ENCODE measurements at places on chromosomes 2 and 18. TPM values are rescaled to one million over a fixed set of nuclear protein-coding genes. Genes with fewer than 3 reads are reported as not detected.

Gene IL18RAP
- not detected for total RNA-seq

Gene GPR45
- total RNA-seq: not detected

Gene DSG4
- not detected for total RNA-seq

Gene LOXHD1
- not detected for total RNA-seq

Gene VSNL1
- total RNA-seq: 0.36 TPM

Gene CEP192
- 29.8 TPM for total RNA-seq

Gene TXNDC2
- 0.36 TPM for total RNA-seq

Gene SMAD4
- 121 TPM for total RNA-seq

Gene PLA2R1
- total RNA-seq: 19.9 TPM

- DNase-seq: peak; percentile 42
- no peak overlapping the region for H3K27ac ChIP-seq
- peaks cover 4% of the 10 kb centered on the region for H3K4me1 ChIP-seq
- H3K4me3 ChIP-seq: no peak overlapping the region
- H3K27me3 ChIP-seq: peaks cover 4% of the 10 kb centered on the region
Measured at GRCh38 chr18:45447355-45448265, 167.7 kb upstream of the SLC14A2 start.

DNA sequence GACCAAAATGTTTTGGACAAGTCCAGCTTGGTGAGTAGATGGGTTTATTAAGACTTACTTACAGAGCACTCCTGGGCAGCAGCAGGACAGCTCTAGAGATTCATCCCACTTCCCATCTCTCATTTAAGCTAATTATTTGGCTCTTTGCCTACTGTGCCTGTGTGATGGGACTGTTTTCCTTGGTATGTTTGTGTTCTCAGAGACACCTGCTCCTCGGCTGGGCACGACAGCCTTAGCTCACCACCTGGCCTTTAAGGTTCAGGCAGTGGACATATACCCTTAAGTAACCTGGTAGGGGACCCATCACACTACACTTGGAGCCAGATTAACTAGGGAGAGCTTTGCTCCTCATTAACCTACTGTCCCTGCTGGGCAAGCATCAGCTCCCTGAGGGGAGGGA lies 41.7 kb upstream of the EFEMP1 start:
- H3K4me1 ChIP-seq: peaks cover 17% of the 10 kb centered on the region
- no peak for DNase-seq
- H3K36me3 ChIP-seq: no peaks in the 10 kb centered on the region
- no peaks in the 10 kb centered on the region for H3K27me3 ChIP-seq
- H3K27ac ChIP-seq: no peak overlapping the region

- DNase-seq: no peak
Measured at GRCh38 chr2:88211003-88211808, 41.1 kb downstream of the THNSL2 start.

GRCh38 chr2:235937087-235937486 lies 231.1 kb downstream of the GBX2 start:
- peaks cover 11% of the 10 kb centered on the region for H3K36me3 ChIP-seq
- no peak overlapping the region for H3K4me3 ChIP-seq
- H3K27ac ChIP-seq: no peak overlapping the region
- DNase-seq: no peak

DNA sequence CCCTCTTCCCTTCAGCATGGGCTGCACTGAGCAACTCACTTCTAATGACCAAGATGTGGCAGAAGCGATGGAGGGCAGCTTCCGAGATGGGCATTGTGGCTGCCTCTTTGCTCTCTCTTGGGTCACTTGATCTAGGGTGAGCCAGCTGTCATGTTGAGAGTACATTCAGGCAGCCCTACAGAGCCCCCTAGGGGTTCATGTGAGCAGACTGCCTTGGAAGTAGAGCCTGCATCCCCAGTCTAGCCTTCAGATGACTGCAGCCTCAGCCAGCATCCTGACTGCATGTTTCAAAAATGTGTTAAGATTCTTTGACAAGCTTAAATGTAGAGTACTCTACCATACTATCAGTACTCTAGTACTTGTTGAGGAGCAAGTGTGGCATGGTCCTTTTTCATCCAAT lies 143.9 kb downstream of the NCK2 start:
- H3K27me3 ChIP-seq: no peaks in the 10 kb centered on the region
- H3K36me3 ChIP-seq: no peaks in the 10 kb centered on the region
- DNase-seq: no peak
- H3K4me1 ChIP-seq: peaks cover 28% of the 10 kb centered on the region

DNA sequence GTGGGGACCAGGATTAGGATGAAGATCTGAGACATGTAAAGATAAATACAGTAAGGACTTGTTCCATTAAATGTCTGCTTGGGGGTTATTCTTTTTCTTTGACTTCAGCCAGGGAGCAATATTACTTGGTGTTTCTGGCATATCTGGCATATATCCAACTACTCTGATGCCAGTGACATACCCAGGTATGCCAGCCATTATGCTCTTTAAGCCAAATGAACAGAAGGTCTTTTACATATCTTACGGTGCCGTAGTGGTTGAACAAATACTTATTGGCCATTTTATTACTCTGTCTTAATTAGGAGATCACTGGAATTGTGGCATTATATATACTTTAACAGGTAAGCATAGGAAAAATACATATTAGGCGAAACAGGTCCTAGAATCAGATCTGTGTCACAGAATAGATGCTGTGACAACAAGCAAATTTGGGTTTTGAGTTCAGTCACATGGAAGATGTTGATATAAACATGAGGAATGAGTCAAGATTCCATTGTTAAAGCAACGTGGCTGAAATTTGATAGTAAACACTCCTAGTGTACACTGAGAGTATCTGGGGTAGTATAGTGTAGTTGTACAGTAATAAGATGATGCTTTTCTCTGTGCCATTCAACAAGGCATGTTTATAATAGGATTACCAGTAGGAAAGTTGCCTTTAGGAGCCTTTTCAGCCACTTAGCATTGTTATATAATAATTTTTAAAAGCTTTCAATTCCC lies 62.6 kb downstream of the KCTD18 start:
- peaks cover 20% of the 10 kb centered on the region for H3K36me3 ChIP-seq
- H3K27ac ChIP-seq: no peak overlapping the region
- H3K4me3 ChIP-seq: no peak overlapping the region
- no peak for DNase-seq

- no peak overlapping the region for H3K27ac ChIP-seq
- H3K36me3 ChIP-seq: no peaks in the 10 kb centered on the region
- no peak overlapping the region for H3K4me3 ChIP-seq
- H3K4me1 ChIP-seq: no peaks in the 10 kb centered on the region
Measured at GRCh38 chr2:140529706-140530105, 1601.1 kb downstream of the LRP1B start.

GRCh38 chr18:37409878-37410277 lies 155.7 kb downstream of the CELF4 start:
- H3K27me3 ChIP-seq: no peaks in the 10 kb centered on the region
- H3K4me1 ChIP-seq: no peaks in the 10 kb centered on the region
- no peaks in the 10 kb centered on the region for H3K36me3 ChIP-seq
- DNase-seq: no peak

DNA sequence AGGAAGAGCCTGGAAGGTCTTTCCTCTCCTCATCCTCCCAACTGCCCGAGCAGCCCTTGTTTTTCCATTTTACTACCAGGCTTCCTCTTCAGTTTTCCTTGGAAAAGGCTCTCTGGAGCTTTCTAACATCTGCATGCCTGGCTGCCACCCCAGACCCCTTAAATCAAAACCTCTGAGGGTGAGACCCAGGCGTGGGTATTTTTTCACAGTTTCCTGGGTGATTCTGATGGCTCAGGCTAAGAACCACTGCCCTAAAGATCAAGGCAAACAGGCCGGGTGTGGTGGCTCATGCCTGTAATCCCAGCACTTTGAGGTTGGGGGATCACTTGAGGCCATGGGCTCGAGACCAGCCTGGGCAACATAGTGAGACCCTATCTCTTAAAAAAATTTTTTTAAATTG lies 35.4 kb downstream of the EMILIN2 start:
- no peak overlapping the region for H3K4me3 ChIP-seq
- peaks cover 15% of the 10 kb centered on the region for H3K27me3 ChIP-seq
- no peak for DNase-seq
- no peak overlapping the region for H3K27ac ChIP-seq

DNA sequence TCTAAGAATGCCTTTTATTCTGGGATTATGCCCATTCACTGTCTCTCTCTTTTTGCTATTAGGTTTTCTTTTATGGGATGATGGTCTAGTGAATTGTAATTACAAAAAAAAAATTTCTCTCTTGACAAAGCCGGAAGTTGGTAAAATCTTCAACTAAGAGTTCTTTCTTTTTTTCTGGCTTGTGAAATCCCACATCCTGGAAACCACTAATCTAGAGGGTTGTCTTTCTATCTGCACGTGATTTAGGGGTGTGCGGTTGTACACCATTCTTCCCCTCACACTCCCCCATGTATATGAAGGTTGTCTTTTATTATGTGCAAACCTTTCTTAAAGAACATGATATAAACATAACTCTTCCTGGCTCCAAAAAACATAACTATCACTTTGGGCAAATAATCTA lies 52.0 kb downstream of the GATA6 start:
- no peak overlapping the region for H3K27ac ChIP-seq
- H3K4me1 ChIP-seq: peaks cover 4% of the 10 kb centered on the region

- no peaks in the 10 kb centered on the region for H3K36me3 ChIP-seq
- peaks cover 16% of the 10 kb centered on the region for H3K4me1 ChIP-seq
- H3K27ac ChIP-seq: no peak overlapping the region
Measured at GRCh38 chr2:189614585-189614984, 34.0 kb upstream of the SLC40A1 start.

- no peak overlapping the region for H3K4me3 ChIP-seq
- DNase-seq: peak; percentile 50
- H3K27ac ChIP-seq: no peak overlapping the region
- H3K27me3 ChIP-seq: peaks cover 2% of the 10 kb centered on the region
Measured at GRCh38 chr18:45384137-45384961, 230.9 kb upstream of the SLC14A2 start.

GRCh38 chr2:30149976-30150375 lies 3.2 kb downstream of the YPEL5 start:
- no peak overlapping the region for H3K4me3 ChIP-seq
- no peaks in the 10 kb centered on the region for H3K27me3 ChIP-seq
- DNase-seq: peak; percentile 76
- no peak overlapping the region for H3K27ac ChIP-seq
- peaks cover 12% of the 10 kb centered on the region for H3K36me3 ChIP-seq
- H3K4me1 ChIP-seq: peaks cover 17% of the 10 kb centered on the region

DNA sequence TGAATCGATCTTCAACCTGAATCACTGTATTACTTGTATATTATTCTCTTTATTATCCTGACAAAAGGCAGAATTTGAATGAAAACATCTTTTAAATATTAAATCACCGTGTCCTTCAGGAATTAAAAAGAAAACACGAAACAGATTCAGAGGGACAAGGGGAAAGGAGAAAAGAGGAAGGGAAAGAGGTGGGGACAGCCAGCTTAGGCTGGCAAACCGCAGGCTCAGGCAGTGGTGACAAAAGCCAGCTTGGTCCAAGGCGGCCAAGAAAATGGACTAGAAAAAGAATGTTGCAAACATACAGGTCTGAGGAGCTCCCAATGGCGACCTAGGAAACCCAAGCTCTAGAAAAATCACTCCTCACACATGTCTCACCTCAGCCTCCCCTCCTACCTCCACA lies 6.8 kb downstream of the B4GALT6 start:
- H3K36me3 ChIP-seq: no peaks in the 10 kb centered on the region
- no peak overlapping the region for H3K27ac ChIP-seq
- no peak overlapping the region for H3K4me3 ChIP-seq
- H3K27me3 ChIP-seq: no peaks in the 10 kb centered on the region

GRCh38 chr2:133476931-133477615 lies 91.2 kb downstream of the NCKAP5 start:
- H3K4me3 ChIP-seq: no peak overlapping the region
- H3K27ac ChIP-seq: no peak overlapping the region
- no peaks in the 10 kb centered on the region for H3K4me1 ChIP-seq
- H3K27me3 ChIP-seq: no peaks in the 10 kb centered on the region
- H3K36me3 ChIP-seq: no peaks in the 10 kb centered on the region

DNA sequence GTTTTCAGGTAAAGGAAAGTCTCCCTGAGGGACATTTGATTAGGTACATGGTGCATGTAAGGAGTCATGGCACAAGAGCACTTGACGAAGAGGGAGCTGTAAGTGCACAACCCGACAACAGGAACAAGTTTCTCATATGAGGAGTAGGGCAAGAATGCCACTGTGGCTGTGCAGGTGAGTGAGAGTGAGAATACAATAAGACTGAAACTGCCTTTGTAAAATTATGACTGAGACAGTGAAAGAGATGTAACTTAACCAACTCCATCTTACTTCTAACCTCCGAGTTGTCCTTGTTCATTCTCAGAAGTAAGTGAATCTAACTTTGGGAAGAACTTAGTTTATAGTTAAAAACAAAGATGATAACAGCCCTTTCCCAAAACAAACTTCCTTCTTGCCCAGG lies 1025.8 kb upstream of the CNTNAP5 start:
- no peak overlapping the region for H3K27ac ChIP-seq
- H3K36me3 ChIP-seq: no peaks in the 10 kb centered on the region

- peaks cover 41% of the 10 kb centered on the region for H3K4me1 ChIP-seq
- H3K27me3 ChIP-seq: peaks cover 14% of the 10 kb centered on the region
- no peak overlapping the region for H3K4me3 ChIP-seq
Measured at GRCh38 chr2:31334311-31335026, 80.1 kb downstream of the XDH start.

- H3K27ac ChIP-seq: peak overlapping the region; percentile 95
- peak; percentile 80 for DNase-seq
- no peaks in the 10 kb centered on the region for H3K27me3 ChIP-seq
- peaks cover 18% of the 10 kb centered on the region for H3K4me1 ChIP-seq
- peak overlapping the region; percentile 62 for H3K4me3 ChIP-seq
- no peaks in the 10 kb centered on the region for H3K36me3 ChIP-seq
Measured at GRCh38 chr2:46187112-46187618, 110.0 kb upstream of the EPAS1 start.

GRCh38 chr2:233416199-233416598 lies 61.9 kb downstream of the DGKD start:
- H3K27ac ChIP-seq: no peak overlapping the region
- no peak overlapping the region for H3K4me3 ChIP-seq
- DNase-seq: no peak
- H3K4me1 ChIP-seq: peaks cover 50% of the 10 kb centered on the region
- no peaks in the 10 kb centered on the region for H3K27me3 ChIP-seq

DNA sequence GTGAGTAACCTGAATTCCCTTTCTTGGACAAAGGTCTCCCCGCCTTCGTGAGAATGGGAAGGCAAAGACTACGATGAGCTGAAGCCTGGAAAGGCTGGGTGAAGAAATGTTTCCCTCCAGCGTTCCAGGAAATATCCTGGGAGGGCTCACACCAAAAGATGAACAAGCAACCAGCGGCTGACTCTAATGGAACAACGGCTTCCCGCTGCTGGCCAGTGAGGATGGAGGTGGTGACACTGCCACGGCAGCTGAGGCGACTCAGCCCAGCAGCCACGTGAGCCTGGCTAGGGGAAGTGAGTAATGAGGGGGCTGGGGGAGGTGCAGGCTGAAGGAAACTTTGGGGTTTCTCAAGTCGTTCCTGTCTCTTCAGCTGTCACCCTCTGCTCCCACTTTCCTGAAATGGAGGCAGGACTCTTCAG lies 105.0 kb upstream of the SMAD7 start:
- peaks cover 46% of the 10 kb centered on the region for H3K4me1 ChIP-seq
- H3K27me3 ChIP-seq: no peaks in the 10 kb centered on the region
- no peaks in the 10 kb centered on the region for H3K36me3 ChIP-seq
- DNase-seq: peak; percentile 84
- peak overlapping the region; percentile 1 for H3K4me3 ChIP-seq

All from osteoblast (primary cell).